Smooth muscle cell of the coronary artery (primary cell): ENCODE measurements at places on chromosomes 7 and 10. TPM values are rescaled to one million over a fixed set of nuclear protein-coding genes. Genes with fewer than 3 reads are reported as not detected.

Gene PAPSS2
- 122 and 168 TPM in 2 replicates for total RNA-seq

Gene ELN
- 5.9 and 385 TPM in 2 replicates for total RNA-seq

Gene STEAP4
- 0.08 and 15.0 TPM in 2 replicates for total RNA-seq

Gene SDK1
- under 0.01 and 1.8 TPM in 2 replicates for total RNA-seq

Gene DRGX
- not detected in 2 replicates for total RNA-seq

Gene FFAR4
- not detected in 2 replicates for total RNA-seq

Gene TMEM270
- total RNA-seq: not detected in 2 replicates

Gene FGL2
- 2.6 and 9.8 TPM in 2 replicates for total RNA-seq

Gene OR2A5
- total RNA-seq: not detected in 2 replicates
